ENCODE measurements at places on chromosomes 1 and 21. TPM values are rescaled to one million over a fixed set of nuclear protein-coding genes. Genes with fewer than 3 reads are reported as not detected.

The DCST1 gene
- total RNA-seq: not detected

The KCNJ9 gene
- total RNA-seq: 0.09 TPM

The KRTAP19-1 gene
- not detected for total RNA-seq

The SFPQ gene
- 158 TPM for total RNA-seq

The NOS1AP gene
- not detected for total RNA-seq

The AMY1C gene
- not detected for total RNA-seq

The KIF26B gene
- total RNA-seq: 1.3 TPM

The E2F2 gene
- total RNA-seq: not detected

The LEFTY1 gene
- not detected for total RNA-seq

The BCAR3 gene
- total RNA-seq: 24.9 TPM

The CDC7 gene
- total RNA-seq: 0.52 TPM

The ERMAP gene
- total RNA-seq: 21.3 TPM

The LCE2A gene
- not detected for total RNA-seq

The CSF1 gene
- total RNA-seq: 38.9 TPM

The KIAA0040 gene
- total RNA-seq: under 0.01 TPM

The HTR6 gene
- total RNA-seq: not detected

The C1QC gene
- not detected for total RNA-seq

The PPFIA4 gene
- total RNA-seq: 9.4 TPM

The AHCYL1 gene
- 47.1 TPM for total RNA-seq

The CD5L gene
- total RNA-seq: not detected

The ZNF683 gene
- not detected for total RNA-seq

The MSH4 gene
- total RNA-seq: 0.52 TPM

The GRHL3 gene
- total RNA-seq: not detected

The RUNX3 gene
- total RNA-seq: not detected

The CYP2J2 gene
- 0.17 TPM for total RNA-seq

The TTC13 gene
- total RNA-seq: 5.3 TPM

The C21orf58 gene
- total RNA-seq: 1.8 TPM

The COL11A1 gene
- total RNA-seq: 5.0 TPM

The LINGO4 gene
- total RNA-seq: not detected

The PM20D1 gene
- total RNA-seq: 0.09 TPM

The PGLYRP4 gene
- not detected for total RNA-seq

The SERTAD4 gene
- 0.17 TPM for total RNA-seq

The PAPPA2 gene
- total RNA-seq: 2.8 TPM

The OR2L13 gene
- total RNA-seq: not detected

The PLA2G2F gene
- total RNA-seq: not detected

The LCE1C gene
- not detected for total RNA-seq

The C1orf87 gene
- total RNA-seq: not detected

Data from bronchial smooth muscle cell (primary cell).